ENCODE measurements at places on chromosomes 6 and 20.

DNA sequence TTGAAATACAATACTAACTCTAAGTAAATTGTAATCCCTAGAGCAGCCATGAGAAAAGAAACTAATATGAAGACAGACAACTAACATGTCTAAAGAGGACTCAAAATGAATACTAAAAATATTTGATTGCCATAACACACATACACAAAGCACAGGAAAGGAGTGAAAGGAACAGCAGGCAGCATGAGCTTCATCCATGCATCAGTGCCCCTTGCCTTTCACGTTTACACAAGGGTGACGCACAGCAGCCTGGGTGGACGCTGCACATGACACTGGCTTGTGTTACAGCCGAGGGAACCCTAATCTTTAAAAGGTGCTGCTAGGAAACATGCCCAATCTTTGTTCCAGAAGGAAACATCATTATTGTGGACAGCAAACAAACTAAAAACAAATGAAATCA lies 123.5 kb downstream of the MAN1A1 start:
- no peak for DNase-seq

DNA sequence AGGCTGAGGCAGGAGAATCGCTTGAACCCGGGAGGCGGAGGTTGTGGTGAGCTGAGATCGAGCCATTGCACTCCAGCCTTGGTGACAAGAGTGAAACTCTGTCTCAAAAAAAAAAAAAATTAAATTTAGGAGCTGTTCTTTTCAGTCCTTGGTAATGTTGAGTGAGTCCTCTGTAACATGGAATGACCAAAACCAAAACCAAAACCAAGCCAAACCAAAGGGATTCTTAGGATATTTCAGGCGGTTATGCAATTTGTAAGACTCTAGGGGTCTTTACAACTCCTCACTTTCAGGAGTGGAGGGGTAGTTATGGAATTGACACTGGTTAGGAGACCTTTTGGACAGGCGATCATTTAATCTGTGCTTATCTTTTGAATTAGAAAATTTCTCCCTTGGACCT lies 15.8 kb downstream of the TIAM2 start:
- DNase-seq, result no peak

- no peak for DNase-seq
Measured at GRCh38 chr20:36988494-36988966, 37.0 kb upstream of the SAMHD1 start.

GRCh38 chr20:5900908-5901307 lies 49.4 kb downstream of the TRMT6 start:
- DNase-seq, result no peak

- no peak for DNase-seq
Measured at GRCh38 chr6:116482780-116483179, 21.6 kb downstream of the CALHM6 start.

GRCh38 chr6:87785229-87785862 lies 83.3 kb upstream of the AKIRIN2 start:
- no peak for DNase-seq

DNA sequence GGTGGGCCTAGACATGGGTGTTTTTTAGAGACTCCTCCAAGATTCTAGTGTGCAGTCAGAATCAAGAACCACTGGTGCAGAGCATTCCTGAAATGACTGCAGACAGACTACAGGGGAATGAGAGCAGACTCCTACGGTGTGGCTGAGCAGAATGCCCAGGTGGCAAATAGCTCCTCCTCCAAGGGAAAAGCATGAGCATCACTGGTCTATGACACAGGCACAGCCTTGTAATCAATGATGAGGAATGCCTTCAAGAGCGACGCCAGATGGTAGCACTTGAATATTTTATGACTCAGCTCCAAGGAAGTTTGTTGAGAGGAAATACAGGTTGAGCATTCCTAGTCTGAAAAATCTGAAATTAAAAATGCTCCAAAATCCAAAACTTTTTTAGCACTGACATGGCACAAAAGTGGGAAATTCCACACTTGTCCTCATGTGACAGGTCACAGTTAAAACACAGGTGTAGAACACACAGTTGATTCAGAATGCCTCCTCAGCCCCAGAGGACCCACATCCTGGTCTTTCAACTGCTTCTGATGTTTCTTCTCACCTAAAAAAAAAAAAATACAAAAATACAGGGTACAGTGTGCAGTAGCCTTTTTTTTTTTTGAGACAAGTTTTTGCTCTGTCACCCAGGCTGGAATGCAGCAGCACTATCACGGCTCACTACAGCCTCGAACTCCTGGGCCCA lies 10.6 kb upstream of the FAM8A1 start:
- DNase-seq, result no peak

GRCh38 chr20:40568200-40568599 lies 120.8 kb downstream of the MAFB start:
- no peak for DNase-seq
